ENCODE measurements at places on chromosomes 1 and 21. TPM values are rescaled to one million over a fixed set of nuclear protein-coding genes. Genes with fewer than 3 reads are reported as not detected.

RNU1-3 gene
- 1.2 TPM for polyA plus RNA-seq

LELP1 gene
- not detected for polyA plus RNA-seq

FAM89A gene
- polyA plus RNA-seq, result 26.1 TPM

PGLYRP3 gene
- polyA plus RNA-seq, result not detected

KRTCAP2 gene
- polyA plus RNA-seq, result 132 TPM

LRRC53 gene
- polyA plus RNA-seq, result 0.06 TPM

ACTL8 gene
- 0.23 TPM for polyA plus RNA-seq

HPCA gene
- polyA plus RNA-seq, result 209 TPM

C1orf94 gene
- polyA plus RNA-seq, result 1.7 TPM

NOS1AP gene
- 9.9 TPM for polyA plus RNA-seq

OR2L3 gene
- 0.24 TPM for polyA plus RNA-seq

TPTE gene
- not detected for polyA plus RNA-seq

CATSPER4 gene
- polyA plus RNA-seq, result not detected

GAS5 gene
- 295 TPM for polyA plus RNA-seq

TEX38 gene
- polyA plus RNA-seq, result 0.41 TPM

TATDN3 gene
- 24.7 TPM for polyA plus RNA-seq

NMNAT2 gene
- polyA plus RNA-seq, result 65.9 TPM

CYP4Z1 gene
- 1.3 TPM for polyA plus RNA-seq

CC2D1B gene
- 26.0 TPM for polyA plus RNA-seq

RHEX gene
- not detected for polyA plus RNA-seq

LIX1L gene
- 38.3 TPM for polyA plus RNA-seq

PAPPA2 gene
- 3.9 TPM for polyA plus RNA-seq

SNAP47 gene
- polyA plus RNA-seq, result 60.0 TPM

SUSD4 gene
- polyA plus RNA-seq, result 54.4 TPM

PLA2G2A gene
- polyA plus RNA-seq, result 0.20 TPM

TMPRSS15 gene
- polyA plus RNA-seq, result 0.13 TPM

B3GALT2 gene
- polyA plus RNA-seq, result 32.3 TPM

SLC1A7 gene
- polyA plus RNA-seq, result 0.48 TPM

OR6K3 gene
- not detected for polyA plus RNA-seq

ATF3 gene
- polyA plus RNA-seq, result 5.9 TPM

EFNA3 gene
- 50.6 TPM for polyA plus RNA-seq

INAVA gene
- 19.5 TPM for polyA plus RNA-seq

GJA8 gene
- not detected for polyA plus RNA-seq

MR1 gene
- polyA plus RNA-seq, result 1.8 TPM

NID1 gene
- 97.5 TPM for polyA plus RNA-seq

PTAFR gene
- 9.9 TPM for polyA plus RNA-seq

CNKSR1 gene
- 6.1 TPM for polyA plus RNA-seq

NVL gene
- 31.4 TPM for polyA plus RNA-seq

IFI44 gene
- polyA plus RNA-seq, result 38.3 TPM

ZNF672 gene
- 31.5 TPM for polyA plus RNA-seq

ST6GALNAC5 gene
- 20.3 TPM for polyA plus RNA-seq

GSTM5 gene
- polyA plus RNA-seq, result 21.0 TPM

SH2D2A gene
- 0.51 TPM for polyA plus RNA-seq

CHODL gene
- 33.9 TPM for polyA plus RNA-seq

RCSD1 gene
- polyA plus RNA-seq, result 14.4 TPM

LMX1A gene
- 0.99 TPM for polyA plus RNA-seq

PLPPR5 gene
- 14.7 TPM for polyA plus RNA-seq

PCSK9 gene
- 1.3 TPM for polyA plus RNA-seq

B4GALT3 gene
- polyA plus RNA-seq, result 52.5 TPM

NHLH2 gene
- 11.0 TPM for polyA plus RNA-seq

TP73 gene
- 1.0 TPM for polyA plus RNA-seq

CNTN2 gene
- 37.7 TPM for polyA plus RNA-seq

ARHGAP29 gene
- polyA plus RNA-seq, result 19.4 TPM

DHX9 gene
- 195 TPM for polyA plus RNA-seq

CLIC6 gene
- 0.19 TPM for polyA plus RNA-seq

AKR7A3 gene
- 3.5 TPM for polyA plus RNA-seq

CFAP74 gene
- 5.0 TPM for polyA plus RNA-seq

AVPR1B gene
- 0.12 TPM for polyA plus RNA-seq

ASAP3 gene
- polyA plus RNA-seq, result 41.3 TPM

Data from spinal cord (tissue), 10 donors.